ENCODE measurements at places on chromosomes 16 and 17.

DNA sequence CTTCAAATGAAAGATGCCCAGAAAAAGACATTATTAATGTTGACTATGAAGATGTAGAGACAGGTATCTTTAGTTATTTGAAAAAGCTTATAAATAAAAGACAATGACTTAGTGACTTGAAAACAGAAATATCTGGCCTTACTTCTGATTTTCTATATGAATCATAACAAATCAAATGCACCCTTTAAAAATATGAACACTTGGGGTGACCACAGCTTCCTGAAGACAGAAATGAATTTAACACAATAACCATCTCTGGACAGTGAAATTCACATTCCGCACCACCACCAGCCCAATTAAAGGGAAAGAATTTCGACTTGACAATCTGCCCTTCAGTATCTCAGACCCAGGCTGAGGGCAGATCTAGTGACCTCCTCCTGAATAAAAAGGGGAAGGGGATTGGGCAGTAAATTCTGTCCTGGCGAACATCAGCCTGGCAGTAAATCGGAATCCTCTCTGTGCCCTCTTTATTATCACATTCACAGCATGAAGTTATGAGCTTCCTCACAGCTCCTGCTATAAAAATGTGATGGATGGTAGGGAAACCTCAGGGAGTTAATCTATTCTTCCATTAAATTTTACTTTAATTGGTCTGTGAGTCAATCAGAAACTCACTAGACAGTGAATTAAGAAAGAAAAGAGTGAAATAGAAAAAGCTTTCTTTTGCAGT is 131.5 kb downstream of the SNX11 start:
- DNase-seq = no peak

GRCh38 chr16:81493755-81494433 is 49.3 kb downstream of the CMIP start:
- peak; percentile 44 for DNase-seq

- no peak for DNase-seq
Observed at GRCh38 chr17:66989579-66989978, 25.1 kb downstream of the CACNG4 start.

GRCh38 chr17:71398800-71399219 is 722.0 kb upstream of the SOX9 start:
- no peak for DNase-seq

DNA sequence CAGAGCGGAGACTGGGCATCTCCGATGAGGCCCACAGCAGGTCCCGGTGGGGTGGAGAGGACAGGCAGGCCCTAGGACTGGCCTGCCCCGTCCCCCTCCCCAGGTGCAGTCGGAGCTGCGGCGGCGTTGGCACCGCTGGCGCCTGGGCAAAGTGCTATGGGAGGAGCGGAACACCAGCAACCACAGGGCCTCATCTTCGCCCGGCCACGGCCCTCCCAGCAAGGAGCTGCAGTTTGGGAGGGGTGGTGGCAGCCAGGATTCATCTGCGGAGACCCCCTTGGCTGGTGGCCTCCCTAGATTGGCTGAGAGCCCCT is 9.4 kb downstream of the GCGR start:
- DNase-seq = no peak

GRCh38 chr16:4214215-4214621 is 27.7 kb downstream of the SRL start:
- DNase-seq = no peak

DNA sequence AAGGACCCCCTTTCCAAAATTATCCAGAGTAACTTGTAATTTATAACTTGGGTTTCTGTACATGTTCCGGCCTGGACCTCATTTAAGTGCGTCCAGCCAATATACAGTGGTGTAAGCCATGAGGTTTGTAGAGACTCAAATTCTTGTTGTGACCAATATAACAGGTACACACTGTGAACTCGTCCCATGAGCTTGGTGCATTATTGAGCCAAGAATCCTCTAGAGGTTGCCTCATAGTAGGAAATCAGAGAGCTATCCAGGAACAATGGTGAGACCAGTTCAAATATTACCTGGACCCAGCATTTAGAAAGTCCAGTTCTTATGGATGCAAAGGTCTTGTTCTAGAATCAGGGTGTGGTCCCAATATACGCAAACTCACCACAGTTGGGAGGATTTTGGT is 138.2 kb downstream of the NPIPB5 start:
- DNase-seq = no peak

DNA sequence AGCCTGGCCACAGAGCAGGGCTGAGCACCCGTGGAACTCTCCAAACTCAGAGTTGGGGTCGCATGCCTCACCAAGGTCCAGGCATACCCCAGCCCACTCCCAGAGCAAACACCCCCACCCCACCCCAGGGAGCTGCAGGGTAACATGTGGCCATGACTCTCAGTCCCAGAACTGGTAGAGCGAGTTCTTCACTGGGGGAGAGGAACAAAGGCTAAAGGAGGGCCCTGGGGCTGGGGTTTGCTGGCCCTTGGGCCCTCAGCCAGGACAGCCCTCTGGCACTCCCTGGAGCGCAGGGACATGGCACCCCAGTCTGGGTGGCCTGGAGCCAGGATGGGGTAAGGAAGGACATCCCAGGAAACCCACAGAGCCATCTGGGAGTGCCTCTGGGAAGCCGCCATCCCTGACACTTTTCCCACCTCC is 4.2 kb downstream of the HID1 start:
- no peak for DNase-seq

DNA sequence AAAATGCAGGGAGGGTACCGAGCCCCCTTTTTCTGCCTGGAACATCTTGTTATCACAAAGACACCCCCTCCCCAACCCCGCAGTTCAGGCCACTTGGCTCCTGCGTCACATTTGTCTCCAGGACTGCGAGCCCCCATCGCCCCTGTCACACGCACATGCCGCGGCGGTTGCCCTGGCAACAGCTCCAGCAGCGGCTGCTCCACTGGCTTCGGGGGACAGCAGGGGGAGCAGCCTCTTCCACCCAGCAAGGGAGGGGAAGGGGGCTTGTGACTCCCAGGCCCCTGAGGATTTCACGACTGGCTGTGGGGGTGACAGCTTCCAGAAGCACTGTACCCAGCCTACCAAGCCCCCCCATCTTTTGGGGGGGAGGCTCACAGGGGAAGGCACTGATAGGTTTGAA is 2.6 kb downstream of the BAIAP3 start:
- DNase-seq = no peak

- no peak for DNase-seq
Observed at GRCh38 chr17:71004413-71004812, 835.1 kb downstream of the KCNJ2 start.

GRCh38 chr16:68068926-68069325 is 16.2 kb upstream of the NFATC3 start:
- DNase-seq = no peak

DNA sequence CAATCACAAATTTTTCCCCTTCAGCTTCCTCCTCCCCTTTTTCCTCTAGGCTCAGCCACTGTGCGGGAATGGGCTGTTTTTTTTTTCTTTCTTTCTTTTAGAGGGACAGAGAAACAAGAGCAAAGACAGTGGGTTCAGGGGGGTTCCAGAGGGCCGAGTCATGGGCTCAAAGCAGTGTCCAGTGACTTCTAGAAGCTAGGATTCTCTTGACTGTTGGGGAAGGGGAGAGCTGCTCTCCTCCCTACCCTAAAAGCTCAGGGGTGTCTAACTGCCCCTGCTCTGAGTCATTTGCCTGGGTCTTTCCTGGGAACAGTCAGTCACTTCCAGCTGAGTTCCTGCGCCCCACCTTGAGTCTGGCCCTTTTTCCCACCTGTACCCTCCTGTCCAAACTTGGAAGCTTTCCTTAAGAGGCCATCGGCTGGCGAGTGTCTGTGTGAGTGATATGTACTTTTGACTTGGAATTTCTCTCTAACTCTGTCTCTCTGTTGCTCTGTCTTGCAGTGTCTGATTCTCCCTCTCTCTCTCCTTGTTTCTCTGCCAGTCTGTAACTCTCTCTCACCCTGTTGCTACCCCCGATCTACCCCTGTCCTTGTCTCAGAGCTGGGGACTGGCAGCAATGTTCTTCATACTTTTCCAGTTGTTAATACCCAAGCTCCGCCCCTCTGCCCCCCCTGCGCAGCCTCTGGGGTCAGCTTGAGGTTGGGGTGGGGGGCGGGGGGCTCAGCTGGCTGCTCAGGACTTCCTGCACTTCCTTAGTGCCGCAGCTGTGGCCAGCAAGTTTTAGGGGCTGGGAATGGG is 2.4 kb downstream of the THRA start:
- no peak for DNase-seq

DNA sequence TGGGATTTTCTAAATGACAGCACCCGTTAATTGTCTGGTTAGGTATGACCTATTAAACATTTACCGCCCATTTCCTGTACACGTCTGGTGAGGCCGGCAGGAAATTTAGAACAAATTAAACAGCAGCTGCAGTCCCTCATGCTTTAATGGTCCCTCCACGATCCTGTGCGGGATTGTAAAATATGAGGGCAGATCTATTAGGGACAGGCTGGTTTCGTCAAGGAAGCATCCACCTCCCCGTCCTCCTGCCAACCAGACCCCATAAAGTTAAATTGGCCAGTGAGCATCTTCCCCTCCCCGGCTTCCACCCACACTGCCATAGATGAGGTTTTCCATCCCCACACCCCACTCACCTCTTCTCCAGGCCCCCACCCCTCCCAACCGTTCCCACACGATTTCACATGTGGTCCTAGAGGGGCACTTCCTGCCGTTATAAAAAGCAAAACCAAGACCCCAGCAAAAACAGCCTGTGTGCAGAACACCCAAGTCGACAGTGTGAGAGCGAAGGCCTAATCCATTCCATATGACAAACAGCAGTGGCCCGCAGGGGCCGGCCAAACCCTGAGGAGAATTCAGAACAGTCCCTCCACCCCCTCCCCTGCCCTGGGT is 331.9 kb downstream of the FOXL1 start:
- DNase-seq = no peak

GRCh38 chr16:9370061-9370491 is 278.6 kb downstream of the HAPSTR1 start:
- DNase-seq = no peak

DNA sequence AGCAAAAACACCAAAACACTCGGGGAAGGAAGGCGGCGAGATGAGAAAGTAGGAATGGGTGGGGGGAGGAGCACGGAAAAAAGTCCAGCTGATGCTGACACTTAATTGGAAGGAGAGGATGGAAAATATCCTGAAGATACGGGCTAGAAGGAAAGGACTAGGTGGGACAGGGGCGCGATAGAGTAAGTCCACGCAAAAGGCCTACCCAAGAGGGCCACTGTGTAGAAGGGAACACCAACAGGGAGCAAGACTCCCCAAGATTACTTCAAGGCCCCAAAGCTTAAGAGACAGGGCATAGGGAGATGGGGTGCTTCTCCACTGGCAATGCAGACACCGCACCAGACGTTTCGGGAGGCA is 736 bp downstream of the APPBP2 start:
- no peak for DNase-seq

DNA sequence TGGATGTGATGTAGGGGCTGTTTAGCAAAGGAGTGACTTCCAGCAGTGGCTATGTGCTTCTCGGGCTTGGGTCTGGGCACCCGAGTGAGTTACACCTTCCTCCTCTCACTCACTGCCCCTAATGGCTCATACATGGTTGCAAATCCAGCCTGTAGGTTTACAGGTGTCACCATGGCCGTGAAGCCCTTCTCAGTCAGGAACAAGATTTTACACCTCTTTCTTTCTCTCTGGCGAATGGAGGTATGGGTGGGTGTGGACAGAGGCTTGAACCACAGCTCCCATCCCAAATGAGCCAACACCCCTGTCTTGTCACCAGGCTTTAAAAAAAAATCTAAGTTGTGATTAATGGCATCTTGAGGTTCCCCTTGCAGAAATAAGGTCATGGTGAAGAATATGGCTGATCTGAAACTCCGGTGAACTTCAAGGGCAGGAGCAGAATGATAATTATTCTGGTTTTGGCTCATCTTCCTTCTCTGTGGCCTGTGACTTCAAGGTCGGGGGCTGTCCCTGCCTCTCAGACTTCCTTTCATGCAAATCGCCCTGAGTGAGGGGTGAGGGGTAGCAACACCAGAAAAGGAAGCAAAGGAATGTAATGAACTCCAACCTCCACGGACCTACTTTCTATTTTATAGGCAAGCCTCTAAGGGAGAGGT is 331.2 kb downstream of the MAF start:
- DNase-seq = peak; percentile 52

GRCh38 chr16:83433201-83433600 is 374.6 kb upstream of the HSBP1 start:
- DNase-seq = no peak

DNA sequence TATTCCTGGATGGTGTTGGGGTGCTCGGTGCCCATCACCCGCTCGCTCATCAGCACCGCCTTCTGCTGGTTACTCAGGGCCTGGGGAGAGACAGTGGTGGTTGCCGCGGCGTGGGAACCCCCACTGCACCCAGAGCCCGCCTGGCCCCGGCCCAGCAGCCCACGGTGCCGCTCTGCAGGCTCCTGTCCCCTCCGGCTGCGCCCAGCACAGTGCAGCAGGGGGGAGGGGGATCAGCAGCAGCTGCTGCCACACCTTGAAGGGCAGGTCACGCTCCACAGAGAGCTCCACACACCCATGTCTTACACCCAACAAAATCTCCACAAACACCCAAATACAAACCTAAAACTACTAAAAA is 18.8 kb downstream of the CLUH start:
- DNase-seq = no peak

DNA sequence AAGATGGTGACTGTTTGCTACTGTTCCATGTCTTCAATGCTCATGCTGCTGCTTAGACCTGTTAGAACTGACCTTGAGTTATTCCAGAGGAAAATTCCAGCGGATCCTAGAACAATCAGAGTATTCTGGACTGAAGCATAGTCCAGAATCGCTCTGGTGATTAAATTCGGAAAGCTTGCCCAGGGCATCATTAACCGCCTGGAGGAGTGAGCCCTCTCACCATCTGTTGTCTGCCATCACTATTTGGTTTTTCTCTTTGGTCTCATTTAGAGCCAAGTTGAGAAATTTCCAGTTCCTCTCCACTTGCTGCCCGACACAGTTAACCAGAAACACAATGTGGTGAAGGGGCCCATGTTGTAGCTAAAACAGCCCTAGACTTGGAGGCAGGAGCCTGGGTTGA is 104.1 kb downstream of the BMERB1 start:
- DNase-seq = no peak

GRCh38 chr17:8480011-8480976 is 44.6 kb downstream of the NDEL1 start:
- DNase-seq = no peak

GRCh38 chr17:50264263-50265113 is 9.8 kb upstream of the TMEM92 start:
- DNase-seq = no peak

All from CD4-positive, alpha-beta T cell treated with Interleukin-2 at 100 ng/mL for 4 hours (primary cell).